Activated CD4-positive, alpha-beta T cell treated with anti-CD3 and anti-CD28 coated beads for 36 hours (primary cell): ENCODE measurements at places on chromosomes 1 and 21.
A peak's percentile ranks its signal among the peaks of the same experiment; 100 is the strongest.

GRCh38 chr1:85579622-85580021 lies 939 bp upstream of the CCN1 start:
- no peak for DNase-seq

DNA sequence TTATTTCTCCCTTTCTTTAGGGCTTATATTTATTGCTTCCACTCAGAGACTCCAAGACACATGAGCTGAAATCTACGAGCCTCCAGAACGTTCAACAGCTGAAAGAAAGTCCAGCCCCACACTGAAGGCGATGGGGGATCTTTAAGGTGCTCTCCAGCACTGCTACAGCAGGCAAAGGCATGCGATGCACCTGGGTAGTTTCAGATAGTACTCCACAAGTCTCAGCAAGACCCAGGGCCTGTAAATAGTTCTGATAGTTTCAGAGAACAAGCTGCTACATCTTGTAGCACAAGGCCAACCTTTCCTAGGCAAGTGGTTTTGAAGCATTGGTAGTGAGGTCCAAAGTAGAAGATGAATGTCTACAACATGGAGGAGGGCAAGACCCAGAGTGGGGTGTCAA lies 2.2 kb upstream of the HSD3B1 start:
- no peak for DNase-seq

- no peak for DNase-seq
Measured at GRCh38 chr21:42386034-42386591, 9.7 kb downstream of the TMPRSS3 start.

- DNase-seq = no peak
Measured at GRCh38 chr21:45525910-45526306, 16.3 kb downstream of the SLC19A1 start.

- no peak for DNase-seq
Measured at GRCh38 chr1:106755682-106756406, 300.6 kb upstream of the PRMT6 start.

DNA sequence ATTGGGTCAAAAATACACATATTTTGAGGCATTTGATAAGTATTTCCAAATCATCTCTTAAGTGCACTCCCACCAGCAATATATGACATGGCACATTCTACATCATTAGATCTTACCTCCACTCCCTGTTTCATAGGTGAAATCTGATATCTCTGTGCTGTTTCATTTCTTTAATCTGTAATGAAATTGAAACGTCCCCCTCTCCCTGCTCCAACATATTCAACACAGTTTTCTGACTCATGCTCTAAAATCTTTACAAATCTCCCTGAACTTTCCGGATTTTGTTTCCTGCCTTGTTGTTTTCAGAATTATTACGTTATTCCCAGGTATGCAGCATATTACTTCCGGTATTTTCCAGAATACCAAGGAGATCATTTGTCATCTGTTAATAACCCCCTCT lies 66.1 kb upstream of the AKT3 start:
- no peak for DNase-seq

DNA sequence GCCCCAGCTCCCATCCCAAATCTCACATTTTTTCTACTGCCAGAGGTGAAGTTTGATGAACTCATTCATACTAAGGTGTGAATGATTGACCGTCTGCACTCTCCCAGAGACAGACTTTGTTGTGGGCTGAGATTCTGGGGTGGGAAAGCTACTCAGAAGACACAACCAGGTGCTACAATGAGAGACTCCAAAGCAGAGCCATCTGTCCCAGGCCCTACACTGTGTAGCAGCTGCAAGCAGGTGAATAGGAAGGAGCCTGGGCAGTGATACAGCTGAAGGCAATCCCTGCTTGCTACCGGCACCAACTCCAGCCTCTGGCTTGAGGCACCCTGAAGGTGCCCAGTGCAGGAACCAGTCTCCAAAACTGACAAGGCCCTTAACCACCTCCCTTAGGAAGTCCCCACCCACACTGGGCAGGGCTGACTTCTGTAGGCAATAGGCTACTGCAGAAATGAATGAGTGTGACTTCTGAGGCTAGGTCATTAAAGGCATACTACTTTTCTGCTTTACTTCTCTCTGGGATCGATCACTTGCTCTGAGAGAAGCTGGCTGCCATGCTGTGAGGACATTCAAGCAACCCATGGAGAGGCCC lies 79.7 kb upstream of the RUNX3 start:
- peak; percentile 78 for DNase-seq

DNA sequence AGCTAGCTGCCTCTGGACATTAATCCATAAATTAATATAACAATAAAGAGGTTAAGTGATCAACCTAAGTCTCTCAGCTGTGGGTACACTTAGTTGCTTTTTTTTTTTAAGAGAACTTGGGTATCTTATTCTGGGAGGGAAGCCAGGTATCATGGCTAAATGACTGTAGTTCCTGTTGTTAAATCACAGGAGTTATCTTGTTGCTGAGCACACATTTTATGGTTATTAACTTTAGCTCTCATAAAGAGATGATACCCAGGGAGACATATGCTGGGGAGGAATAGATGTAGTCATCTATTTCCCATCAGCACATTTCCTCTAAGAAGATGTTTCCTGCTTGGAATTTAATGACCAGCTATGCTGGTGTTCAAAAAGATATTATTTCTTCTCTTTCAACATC lies 227.8 kb downstream of the PTGER3 start:
- no peak for DNase-seq

DNA sequence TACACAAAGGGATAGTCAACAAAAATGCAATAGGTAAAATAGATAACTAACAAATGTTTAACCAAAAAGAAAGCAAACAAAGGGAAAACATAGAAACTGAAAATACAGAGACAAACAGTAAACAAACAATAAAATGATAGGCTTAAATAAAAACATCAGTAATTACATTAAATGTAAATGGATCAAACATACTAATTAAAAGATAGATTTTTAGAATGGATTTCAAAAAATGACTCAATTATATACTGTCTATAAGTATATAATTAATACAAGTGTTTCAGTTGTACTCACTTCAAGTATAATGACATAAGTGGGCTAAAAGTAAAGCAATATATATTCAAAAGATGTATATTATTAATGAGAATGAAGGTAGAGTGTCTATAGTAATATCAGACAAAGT lies 101.1 kb downstream of the MRPS6 start:
- no peak for DNase-seq

GRCh38 chr1:2233997-2234761 lies 6.1 kb downstream of the SKI start:
- peak; percentile 81 for DNase-seq

- DNase-seq = no peak
Measured at GRCh38 chr1:180951186-180951745, 38.6 kb downstream of the KIAA1614 start.

DNA sequence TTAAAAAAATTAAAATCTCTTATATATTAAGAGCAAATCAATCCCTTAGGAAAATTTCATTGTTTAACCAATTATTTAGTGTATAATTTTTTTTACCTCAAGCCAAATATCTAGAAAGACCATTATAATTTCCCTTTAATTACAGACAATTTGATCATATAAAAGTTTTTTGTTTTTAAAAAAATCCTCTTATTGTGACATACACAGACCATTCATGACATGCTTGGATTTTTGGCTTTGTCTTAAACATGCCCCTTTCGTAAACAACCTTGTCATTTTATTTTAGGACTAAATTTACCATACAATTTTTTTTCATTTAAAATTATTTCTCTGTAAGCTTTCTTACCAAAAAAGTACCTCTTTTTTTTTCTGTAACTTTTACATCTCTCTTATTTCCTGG lies 14.2 kb upstream of the CYP4B1 start:
- no peak for DNase-seq

DNA sequence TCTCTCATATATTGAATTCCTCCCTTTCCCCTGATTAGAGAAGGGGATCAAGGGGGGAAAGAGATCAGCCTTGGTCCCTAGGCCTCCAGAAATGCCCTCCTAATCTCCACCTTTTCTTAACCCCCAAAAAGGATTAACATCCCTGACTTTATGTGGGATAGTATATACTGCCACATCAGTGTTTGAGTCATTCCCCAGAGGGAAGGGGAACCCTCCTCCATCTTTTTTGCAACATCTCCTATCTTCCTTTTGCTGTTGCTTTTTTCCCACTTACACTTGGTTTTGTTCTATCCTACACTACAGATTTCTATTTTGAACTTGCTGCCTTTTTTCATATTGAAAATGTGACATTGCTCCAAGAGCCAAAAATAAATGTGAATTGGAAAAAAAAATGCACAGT lies 65.4 kb upstream of the PODN start:
- DNase-seq = no peak

GRCh38 chr1:163202833-163203451 lies at the start of gene RGS5:
RGS5 (minus strand) TSS chr1:163202916; CDS start chr1:163202835, 81 bp downstream.
- DNase-seq = no peak

DNA sequence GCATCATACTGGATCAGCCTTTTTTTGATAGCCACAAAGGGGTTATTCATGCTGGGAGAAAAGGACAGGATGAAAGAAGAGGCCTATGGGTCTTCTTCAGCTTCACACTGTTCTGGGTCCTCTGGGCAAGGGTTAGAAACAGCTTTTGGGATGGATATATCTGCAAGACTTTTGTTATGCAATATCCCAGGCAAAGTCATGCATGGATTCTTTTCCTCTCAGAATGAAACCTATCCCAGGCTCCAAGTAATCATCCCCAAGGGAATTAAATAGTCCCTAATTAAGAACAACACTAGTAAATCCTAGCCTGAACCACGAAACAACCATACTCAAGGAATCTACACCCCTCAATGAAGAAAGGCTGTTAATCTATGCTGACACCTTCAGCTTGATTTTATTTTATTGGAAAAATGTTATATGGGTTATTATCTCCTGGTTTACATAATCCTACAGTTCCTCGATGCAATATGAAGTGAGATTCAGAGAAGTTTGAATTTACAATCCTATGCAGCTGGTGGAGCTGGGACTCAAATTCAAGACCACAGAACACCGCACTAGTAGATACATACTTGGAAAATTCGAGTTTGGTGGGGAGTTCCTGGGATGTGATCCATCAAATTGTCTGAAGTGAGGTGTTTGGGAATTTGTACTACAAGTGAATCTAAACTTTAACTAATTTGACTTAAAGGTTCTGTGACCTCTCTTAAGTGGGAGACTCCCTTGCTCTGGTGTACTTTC lies 338.6 kb downstream of the TBX15 start:
- no peak for DNase-seq

DNA sequence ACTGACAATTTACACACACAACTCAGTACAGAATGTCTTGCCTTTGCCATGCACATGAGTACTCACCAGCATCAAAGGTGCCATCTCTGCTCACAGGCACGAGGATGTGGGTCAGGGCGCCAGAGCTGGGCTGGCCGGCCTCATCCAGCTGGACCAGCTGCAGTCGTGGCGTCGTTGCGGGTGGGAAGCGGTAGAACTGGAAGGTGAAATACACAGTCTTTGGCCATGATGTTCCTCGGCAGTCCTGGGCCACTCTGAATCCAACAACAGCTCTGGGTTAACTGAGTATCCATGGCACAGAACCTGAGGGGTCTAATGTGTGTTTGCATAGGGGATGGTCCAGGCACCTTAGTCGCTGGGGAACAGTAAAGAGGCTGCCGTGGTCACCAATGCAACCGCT lies 87.7 kb downstream of the NPHP4 start:
- DNase-seq = no peak

DNA sequence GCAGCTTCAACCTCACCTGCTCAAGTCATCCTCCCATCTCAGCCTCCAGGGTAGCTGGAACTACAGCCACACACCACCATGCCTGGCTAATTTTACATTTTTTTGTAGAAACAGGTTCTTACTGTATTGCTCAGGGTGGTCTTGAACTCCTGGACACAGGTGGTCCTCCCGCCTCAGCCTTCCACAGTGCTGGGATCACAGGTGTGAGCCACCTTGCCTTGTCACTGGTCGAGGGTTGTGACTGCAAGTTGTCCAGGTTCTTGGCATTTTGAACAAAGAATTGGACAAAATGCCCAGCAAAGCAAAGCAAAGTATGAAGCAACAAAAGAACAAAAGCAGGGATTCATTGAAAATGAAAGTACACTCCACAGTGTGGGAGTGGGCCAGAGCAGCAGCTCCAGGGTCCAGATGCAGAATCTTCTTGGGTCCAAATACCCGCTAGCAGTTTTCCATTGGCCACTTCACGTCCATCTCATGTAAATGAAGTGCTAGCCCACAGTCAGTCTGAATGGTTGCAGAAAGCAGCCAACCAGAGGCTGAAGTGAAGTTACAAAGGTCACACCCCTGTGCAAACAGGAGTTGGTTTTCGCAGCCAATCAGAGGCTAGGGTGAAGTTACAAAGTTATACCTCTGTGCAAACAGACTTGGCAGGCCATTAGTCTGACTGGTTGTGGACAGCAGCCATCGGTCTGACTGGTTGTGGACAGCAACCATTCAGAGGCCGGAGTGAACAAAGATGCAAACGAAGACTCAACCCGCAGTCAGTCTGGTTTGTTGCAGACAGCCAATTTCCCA lies 109.5 kb upstream of the KIF26B start:
- DNase-seq = no peak

- DNase-seq = no peak
Measured at GRCh38 chr1:236400061-236400603, 6.0 kb downstream of the EDARADD start.
